ENCODE measurements at places on chromosomes 11 and 22.
A peak's percentile ranks its signal among the peaks of the same experiment; 100 is the strongest.

DNA sequence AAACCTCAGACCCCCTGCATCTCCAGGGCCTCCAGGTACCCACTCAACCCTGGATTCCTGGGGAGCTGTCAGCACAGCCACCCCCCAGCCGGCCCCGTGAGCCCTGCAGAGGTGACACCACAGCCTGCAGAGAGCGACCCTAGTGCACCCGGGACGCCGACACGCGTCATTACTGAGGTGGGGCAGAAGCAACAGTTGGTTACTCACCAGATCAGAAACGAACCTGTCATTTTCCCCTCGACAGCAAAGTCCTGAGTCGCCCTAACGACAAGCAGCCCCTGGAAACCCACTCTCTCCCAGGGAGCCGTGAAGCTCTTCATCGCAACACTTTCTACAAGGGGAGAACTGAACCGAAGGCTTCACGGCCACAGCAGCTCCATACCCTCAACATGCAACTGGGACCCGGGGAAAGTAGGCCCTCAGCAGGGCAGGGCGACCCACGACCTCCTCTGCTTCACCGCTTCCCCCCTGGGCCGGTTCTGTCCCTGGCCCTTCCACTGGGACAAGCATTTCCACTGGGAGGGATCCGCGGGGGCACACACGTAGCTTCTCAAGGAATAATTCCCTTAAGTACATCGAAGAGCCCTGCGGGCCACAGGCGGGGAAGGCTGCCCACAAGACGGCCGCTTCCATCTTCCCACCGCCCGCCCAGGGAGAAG, 1.6 kb downstream of the BRD1 start:
- DNase-seq = no peak

- no peak for DNase-seq
Observed at GRCh38 chr11:15341587-15341986, 226.9 kb downstream of the INSC start.

GRCh38 chr11:101508370-101508769, 75.4 kb downstream of the TRPC6 start:
- DNase-seq = no peak

- no peak for DNase-seq
Observed at GRCh38 chr11:112051768-112052167, 22.0 kb downstream of the PIH1D2 start.

- no peak for DNase-seq
Observed at GRCh38 chr11:90229791-90230190, 6.9 kb upstream of the CHORDC1 start.

GRCh38 chr11:117855912-117856651, 20.4 kb downstream of the FXYD6 start:
- no peak for DNase-seq

DNA sequence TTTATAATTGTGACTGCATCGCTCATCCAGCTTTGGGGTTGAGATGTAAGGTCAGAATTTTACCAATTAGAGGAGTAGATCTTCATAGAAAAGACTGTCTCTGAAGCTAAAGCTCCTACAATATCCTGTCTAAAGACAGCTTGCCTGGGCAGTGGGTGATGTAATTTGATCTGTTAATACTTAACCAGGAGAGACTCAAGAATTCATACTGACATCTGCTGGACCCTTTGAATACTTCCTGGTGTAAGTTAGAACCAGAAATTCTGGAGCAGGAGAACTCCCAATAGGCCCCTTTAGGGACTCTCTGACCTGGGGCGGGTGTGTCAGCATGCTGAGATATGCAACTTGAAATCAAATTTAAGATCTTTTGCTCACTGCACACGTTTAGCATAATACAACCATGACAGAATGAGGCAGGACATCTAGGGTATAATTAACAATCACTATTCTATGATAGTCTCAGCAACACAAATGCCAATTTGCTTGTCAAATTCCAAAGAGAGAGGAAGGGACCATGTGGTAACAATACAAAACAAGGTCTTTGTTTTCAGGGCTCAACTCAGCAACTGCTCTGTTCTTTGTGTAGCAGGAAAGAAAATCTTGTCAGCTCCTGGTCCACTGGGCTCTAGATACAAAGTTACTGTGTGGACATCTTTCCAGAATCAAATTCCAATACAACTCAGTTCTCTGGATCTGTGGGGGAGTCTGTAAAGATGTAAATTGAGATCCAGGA, 143.9 kb downstream of the INSC start:
- peak; percentile 63 for DNase-seq

GRCh38 chr11:60498399-60498798, 5.8 kb downstream of the MS4A12 start:
- no peak for DNase-seq

GRCh38 chr11:70122490-70123198, 44.5 kb downstream of the ANO1 start:
- peak; percentile 22 for DNase-seq

- DNase-seq = no peak
Observed at GRCh38 chr11:83711106-83711527, 424.9 kb upstream of the CCDC90B start.

- peak; percentile 30 for DNase-seq
Observed at GRCh38 chr11:13135385-13136271, 126.5 kb downstream of the RASSF10 start.

DNA sequence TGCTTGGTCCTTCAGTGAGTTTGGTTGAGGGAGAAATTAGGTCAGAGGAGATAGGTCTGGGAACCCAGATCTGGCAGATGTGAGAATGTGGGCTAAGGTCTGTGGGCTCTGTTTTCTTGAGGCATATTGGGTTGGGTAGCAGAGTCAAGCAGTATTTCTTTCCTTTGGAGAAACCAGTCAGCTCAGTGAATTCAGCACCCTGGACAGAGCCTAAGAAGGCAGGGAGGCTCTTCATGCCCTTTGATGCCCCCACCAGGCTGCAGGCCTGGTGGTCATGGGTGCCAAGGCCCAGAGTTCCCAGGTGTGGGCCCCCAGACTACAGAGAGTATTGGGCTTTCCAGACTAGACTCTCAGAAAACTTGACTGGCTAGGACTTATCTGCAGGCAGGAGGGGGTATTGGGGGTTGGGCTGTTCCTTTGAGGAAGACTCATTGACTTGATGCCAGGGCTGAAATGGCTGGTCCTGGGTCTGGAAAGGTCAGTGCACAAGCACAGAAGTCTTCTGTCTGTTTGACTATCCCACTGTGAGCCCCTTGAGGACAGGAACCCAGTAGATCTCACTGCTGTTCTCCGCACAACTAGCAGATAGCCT, 45.3 kb upstream of the NECTIN1 start:
- DNase-seq = no peak

DNA sequence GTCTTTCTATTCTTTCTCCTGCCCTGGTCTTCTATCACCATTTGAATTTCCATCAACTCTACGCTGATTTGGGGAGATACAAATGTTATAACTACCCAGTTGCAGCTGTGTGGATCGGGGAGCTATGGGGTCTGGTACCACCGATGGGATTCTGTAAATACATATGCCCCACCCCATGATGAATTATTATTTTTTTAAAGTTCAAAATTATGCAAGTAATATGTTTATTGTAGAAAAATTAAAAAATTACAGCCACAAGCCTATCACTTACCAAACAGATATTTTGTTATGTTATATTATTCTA, 52.4 kb upstream of the CLMP start:
- no peak for DNase-seq

GRCh38 chr11:114084414-114084813, 24.9 kb downstream of the ZBTB16 start:
- no peak for DNase-seq

DNA sequence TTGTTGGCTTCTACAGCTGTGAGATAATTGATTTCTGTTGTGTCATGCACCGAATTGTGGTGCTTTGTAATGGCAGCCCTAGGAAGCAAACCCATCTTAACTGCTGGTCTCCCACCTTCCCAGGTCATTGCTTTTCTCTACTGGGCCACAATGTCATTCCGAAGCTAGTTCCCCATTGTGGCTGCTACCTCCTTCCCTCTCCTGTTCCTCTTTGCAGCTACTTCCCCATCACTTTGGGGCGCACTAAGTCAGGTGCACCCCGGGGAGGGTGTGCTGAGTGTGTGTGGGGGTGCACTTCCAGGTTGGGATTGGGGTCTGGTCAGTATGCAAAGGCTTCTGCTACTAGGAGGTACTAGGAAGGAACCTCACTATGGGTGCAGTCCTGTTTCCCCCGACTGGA, 109.3 kb downstream of the ST3GAL4 start:
- no peak for DNase-seq

DNA sequence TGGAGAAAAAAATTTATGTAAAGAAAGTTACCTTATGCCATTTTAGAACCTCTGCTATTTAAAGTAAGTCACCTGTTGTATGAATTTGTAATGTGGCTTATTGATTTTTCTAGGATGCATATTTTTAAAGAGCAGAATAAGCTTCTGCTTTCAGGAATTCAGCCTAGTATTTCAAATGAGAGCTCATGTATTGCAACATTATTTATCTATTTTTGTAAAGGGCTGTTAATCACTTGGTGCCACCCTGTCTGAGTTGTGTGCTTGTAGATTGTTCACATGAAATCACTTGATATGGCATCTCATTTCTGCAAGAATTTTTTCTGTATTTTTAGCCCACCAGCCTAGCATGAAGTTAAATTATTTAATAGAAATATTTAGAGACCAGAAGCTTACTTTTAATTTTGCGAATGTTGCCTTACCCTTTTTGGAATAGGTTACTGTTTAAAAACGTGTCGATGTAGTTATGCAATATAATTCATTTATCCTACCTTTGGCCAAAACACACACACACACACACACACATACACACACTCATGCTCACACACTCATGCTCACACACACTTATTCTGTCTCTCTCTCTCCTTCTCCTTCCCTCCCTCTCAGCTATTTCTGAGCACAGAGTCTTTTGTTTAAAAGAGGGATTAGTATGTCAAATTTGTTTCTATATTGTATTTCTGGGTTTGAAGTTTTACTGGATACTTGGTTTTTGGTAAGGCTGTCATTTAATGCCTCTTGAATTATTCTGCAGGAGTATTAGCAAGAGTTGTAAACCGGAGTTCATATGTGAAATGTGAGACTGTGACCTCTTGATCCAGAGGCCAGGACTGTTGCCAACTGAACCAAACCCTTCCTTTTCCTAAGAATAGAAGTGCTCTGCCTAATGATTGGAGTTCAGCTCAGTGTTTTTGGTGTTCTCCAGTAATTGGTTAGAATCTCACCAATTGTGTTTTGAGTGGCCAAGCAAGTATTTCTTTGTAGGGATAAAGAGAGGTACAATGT, 34.4 kb downstream of the YAP1 start:
- DNase-seq = no peak

- no peak for DNase-seq
Observed at GRCh38 chr11:96481771-96482170, 92.0 kb downstream of the JRKL start.

GRCh38 chr11:33043221-33043830, 4.0 kb downstream of the TCP11L1 start:
- no peak for DNase-seq

DNA sequence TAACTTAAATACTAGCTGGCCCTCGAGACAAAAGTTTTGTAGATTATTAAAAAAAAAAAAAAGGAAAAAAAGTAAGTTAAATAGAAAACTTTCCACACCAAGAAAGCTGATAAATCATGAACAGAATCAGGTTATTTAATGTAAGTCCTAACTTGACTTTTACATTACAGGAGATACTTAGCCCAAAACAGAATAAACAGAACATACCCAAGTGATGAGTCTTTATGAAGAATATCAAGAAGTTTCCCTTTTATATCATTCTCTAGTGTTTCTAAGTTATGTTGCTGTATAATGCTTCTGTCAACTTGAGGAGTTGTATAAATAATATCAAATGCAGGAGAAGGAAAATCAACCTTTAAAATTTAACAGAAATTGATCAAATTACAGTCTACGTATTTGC, 44.5 kb upstream of the RPS13 start:
- DNase-seq = no peak

DNA sequence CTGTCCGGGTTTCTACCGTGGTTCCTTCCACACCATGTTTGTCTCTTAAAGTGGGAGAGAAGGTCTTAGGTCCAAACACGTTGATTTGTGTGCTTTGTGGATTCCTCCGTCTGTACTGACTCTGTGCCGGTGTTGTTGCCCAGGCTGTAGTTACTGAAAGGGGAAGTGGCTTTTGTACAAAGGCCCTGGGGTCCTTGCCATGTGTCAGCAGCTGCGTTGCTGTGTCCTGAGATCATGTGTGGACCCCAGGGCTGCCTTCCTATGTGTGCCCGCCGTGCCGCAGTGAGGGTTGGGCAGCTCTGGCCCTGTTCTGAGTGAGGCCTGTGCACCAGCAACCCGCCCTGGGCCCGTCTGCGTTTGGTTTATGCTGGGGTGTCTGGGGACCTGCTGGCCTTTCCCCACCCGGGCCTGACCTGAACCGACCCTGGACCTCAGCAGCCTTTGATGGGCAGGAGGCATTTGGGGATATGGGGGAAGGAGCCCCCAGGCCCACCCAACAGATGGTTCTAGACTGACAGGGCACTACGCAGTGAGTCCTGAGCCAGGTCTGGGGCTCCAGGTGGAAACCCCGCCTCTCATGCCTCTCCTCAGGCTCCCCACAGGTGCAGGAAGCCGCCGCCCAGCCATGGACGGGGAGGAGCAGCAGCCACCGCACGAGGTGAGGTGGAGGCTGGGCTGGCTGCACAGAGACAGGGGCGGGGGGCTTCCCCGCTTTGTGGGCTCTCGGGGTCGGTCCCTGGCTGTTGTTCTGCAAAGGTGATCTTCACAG, 6.9 kb downstream of the TRABD start:
- DNase-seq = no peak

GRCh38 chr22:38203855-38204514, 2.2 kb downstream of the MAFF start:
- no peak for DNase-seq

DNA sequence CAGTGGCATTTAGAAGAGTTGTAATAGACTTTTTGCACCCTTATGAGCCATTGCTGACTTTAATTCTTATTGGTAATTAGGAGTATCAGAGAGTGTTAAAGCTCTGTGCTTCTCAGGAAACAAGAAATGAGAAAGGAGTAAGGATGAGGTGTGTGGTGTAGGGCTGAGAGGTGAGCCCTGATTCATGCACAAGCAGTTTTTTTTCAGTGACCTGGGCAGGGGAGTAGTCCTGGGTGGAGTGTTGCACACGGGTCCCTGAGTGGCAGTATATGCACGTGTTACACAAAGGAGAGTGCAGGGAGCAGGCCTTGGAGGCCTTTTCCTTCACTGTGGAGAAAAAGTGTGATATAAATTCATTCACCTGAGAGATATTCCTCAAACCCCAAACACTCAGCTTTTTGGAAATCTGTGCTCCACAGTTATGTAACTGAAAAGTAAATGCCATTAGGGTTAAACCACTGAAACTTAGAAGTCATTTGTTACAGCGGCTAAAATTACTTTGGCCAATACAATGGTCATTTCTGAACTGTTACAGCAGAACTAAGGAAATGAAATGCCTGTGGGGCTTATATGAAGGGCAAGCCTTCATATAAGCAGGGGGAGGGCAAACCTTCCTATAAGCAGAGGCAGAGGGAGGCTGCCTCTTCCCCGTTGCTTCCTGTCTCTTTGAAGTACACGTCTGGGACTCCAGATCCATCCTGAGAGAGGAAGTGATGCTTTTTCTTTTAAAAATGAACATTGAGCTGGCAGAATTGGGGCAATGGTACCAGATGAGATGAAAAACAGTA, 62.6 kb upstream of the OLFML1 start:
- no peak for DNase-seq

All from NCI-H524 (cell line).